ENCODE measurements at places on chromosomes 4 and X. TPM values are rescaled to one million over a fixed set of nuclear protein-coding genes. Genes with fewer than 3 reads are reported as not detected.

Gene CDKL2
- 0.57 TPM for total RNA-seq

GRCh38 chrX:49202022-49202421 is 2.0 kb upstream of the SYP start:
- H3K27ac ChIP-seq = no peak overlapping the region
- H3K4me1 ChIP-seq = peaks cover 14% of the 10 kb centered on the region
- no peak overlapping the region for H3K4me3 ChIP-seq
- no peak for DNase-seq
- no peaks in the 10 kb centered on the region for H3K27me3 ChIP-seq
- no peaks in the 10 kb centered on the region for H3K36me3 ChIP-seq

Gene GJB1
- not detected for total RNA-seq

- no peaks in the 10 kb centered on the region for H3K36me3 ChIP-seq
- no peaks in the 10 kb centered on the region for H3K4me1 ChIP-seq
- H3K27ac ChIP-seq = no peak overlapping the region
- no peak for DNase-seq
These were observed 362.6 kb upstream of the MAGEB2 start for GRCh38 chrX:29852767-29853166.

DNA sequence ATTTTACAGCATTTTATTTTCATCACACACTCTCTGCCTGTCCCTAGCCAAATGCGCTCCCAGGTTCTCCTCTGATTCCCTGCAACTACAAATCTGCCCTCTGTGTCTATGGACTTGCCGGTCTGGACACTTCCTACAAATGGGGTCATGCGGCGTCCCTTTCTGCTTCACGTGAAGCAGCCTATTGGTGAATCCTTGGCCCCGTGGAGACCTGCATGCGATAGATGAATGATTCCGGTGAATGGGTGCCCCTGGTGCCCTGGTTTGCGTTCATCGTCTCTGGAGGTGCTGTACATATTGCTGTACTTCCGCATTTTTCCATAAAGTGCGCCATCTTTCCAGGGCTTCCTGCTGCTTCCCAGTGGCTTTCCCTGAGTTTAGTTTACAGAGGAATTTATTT is 27.5 kb upstream of the CLCN4 start:
- no peaks in the 10 kb centered on the region for H3K27me3 ChIP-seq
- no peak overlapping the region for H3K27ac ChIP-seq
- H3K36me3 ChIP-seq = peaks cover 6% of the 10 kb centered on the region
- H3K4me3 ChIP-seq = no peak overlapping the region
- no peaks in the 10 kb centered on the region for H3K4me1 ChIP-seq

DNA sequence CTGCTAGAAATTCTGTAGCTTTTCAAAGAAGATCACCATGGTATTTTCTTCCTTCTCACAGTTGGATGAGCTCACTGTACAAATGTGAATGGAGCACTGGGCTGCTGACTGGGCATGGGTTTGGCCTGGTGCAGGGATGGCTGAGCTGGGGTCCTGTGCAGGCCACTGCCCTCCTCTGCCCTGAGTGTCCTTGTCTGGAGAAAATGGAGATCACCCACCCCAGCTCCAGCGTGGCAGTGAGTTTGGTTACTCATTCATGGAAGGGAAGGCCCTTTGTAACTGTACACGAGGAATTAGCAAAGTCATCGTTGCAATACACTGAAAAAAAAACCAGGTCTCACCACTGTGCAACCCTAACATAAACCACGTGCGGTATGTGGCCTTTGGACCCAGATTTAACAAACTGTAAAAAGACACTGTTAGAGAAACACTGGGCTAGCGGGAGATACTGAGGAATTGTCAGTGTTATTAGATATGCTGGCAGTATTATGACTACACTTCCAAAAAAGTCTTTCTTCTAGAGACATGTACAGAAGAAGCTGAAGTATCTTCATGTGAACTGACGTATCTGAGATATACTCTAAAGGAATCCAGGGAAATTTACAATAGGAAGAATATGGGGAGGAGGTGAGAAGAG is 16.1 kb upstream of the TBC1D14 start:
- no peak overlapping the region for H3K4me3 ChIP-seq
- peaks cover 21% of the 10 kb centered on the region for H3K4me1 ChIP-seq
- H3K27me3 ChIP-seq = no peaks in the 10 kb centered on the region
- H3K27ac ChIP-seq = no peak overlapping the region
- DNase-seq = no peak

DNA sequence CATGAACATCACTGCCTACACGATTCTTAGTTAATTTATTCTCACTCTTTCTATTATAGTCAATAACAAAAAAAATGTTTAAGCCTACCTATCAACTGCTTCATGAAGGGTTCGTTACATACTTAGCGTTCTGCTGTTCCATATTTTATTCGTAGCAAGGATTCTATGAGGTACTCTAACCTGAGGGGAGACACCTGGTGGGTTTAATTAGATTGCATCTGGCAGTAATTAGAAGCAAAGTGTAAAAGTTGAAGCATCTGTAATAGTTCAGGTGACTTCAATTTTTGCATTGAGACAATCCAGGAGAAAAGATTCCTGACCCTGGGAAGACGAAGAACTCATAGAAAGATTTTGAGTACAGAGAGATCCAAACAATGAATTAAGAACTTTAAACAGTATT is 1655.8 kb upstream of the TENM3 start:
- DNase-seq = no peak
- H3K27me3 ChIP-seq = no peaks in the 10 kb centered on the region
- H3K4me3 ChIP-seq = no peak overlapping the region
- H3K27ac ChIP-seq = no peak overlapping the region
- H3K36me3 ChIP-seq = no peaks in the 10 kb centered on the region

GRCh38 chr4:148173397-148174017 is 268.7 kb downstream of the NR3C2 start:
- no peaks in the 10 kb centered on the region for H3K27me3 ChIP-seq
- peaks cover 2% of the 10 kb centered on the region for H3K4me1 ChIP-seq
- H3K27ac ChIP-seq = no peak overlapping the region

DNA sequence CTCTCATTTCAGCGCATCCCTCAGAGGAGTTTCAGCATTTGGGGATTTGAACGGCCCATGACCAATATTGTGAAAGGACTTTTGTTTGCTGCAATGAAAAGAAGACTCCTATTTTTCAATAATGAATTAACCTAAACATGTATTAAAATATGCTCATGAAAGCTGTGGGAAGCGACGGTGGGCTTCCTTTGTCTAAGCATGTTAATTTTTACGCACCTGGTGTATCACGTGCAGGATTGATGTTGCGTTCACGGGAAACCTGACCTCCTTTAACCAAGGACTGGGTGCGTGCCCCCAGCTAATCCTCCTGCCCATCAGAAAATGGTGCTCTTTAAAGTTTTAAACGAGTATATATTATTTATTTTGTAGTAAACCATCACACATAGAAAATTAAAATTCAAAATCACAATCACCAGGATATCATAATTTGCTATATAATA is 590 bp upstream of the CCDC110 start:
- peaks cover 8% of the 10 kb centered on the region for H3K4me1 ChIP-seq
- no peak overlapping the region for H3K27ac ChIP-seq
- peak overlapping the region; percentile 88 for H3K4me3 ChIP-seq
- H3K36me3 ChIP-seq = no peaks in the 10 kb centered on the region

DNA sequence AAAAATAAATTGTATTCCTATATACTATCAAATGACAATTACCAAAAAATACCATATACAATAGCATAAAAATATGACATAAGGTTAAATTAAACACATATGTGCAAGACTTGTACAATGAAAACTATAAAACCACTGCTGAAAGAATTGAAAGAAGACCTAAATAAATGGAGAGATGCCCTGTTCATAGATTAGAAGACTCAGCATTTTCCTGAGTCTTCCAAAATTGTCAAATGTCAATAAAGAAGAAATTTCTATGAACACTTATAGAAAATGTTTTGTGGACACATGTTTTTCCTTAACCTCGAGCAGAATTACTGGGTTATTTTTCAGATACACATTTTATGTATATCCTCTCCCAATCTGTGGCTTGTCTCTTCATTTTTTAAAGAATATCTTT is 103.1 kb upstream of the DCLK2 start:
- peaks cover 12% of the 10 kb centered on the region for H3K27me3 ChIP-seq
- no peak for DNase-seq
- H3K36me3 ChIP-seq = no peaks in the 10 kb centered on the region
- no peak overlapping the region for H3K4me3 ChIP-seq
- no peaks in the 10 kb centered on the region for H3K4me1 ChIP-seq

GRCh38 chr4:39655876-39656275 is 17.2 kb upstream of the SMIM14 start:
- no peak overlapping the region for H3K27ac ChIP-seq
- no peak for DNase-seq
- no peaks in the 10 kb centered on the region for H3K4me1 ChIP-seq
- no peaks in the 10 kb centered on the region for H3K27me3 ChIP-seq

Gene FABP2
- total RNA-seq = not detected

DNA sequence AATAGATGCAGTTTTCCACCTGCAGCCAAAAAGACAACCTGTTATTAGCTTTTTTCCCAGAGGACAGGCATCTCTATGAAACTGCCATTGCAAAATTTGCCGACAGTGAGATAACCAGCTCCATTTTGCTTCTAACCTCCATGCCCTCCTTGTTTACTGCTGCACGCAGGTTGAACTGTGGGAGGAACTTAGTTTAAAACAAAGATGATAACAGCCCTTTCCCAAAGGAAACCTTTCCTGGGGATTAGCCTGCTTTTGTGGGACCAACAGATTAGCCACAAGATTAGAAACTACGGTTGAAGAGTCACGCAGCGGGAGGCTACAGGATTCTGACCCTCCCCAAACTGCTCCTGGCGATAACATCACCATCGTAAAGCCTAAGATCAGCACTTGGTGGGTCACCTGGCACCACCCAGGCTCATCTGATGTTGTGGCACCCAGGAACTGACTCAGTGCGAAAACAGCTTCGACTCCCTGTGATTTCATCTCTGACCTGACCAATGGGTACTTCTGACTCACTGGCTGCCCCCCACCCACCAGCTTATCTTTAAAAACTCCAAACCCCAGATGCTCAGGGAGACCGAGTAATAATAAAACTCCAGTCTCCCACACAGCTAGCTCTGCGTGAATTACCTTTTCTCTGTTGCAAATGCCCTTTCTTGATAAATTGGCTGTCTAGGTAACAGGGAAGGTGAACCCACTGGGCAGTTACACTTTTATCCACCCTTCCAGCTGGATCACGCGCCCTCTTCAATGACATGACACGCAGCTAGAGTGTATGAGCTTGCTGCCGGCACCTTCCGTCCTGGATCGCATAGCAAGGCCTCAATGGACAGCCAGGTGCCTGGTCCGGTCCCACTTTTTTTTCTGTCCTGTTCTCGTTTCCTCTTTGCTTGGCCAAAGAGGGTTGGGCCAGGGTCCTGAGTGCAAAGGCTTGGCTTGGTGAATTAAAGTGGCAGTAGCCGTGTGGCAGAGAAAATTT is 27.2 kb downstream of the NOP14 start:
- peak; percentile 62 for DNase-seq
- no peaks in the 10 kb centered on the region for H3K27me3 ChIP-seq

- no peak for DNase-seq
- H3K4me3 ChIP-seq = no peak overlapping the region
- H3K4me1 ChIP-seq = no peaks in the 10 kb centered on the region
These were observed 54.2 kb upstream of the GRPEL1 start for GRCh38 chr4:7121866-7122653.

Gene NAA11
- total RNA-seq = not detected

GRCh38 chrX:124263743-124264142 is 68.7 kb upstream of the TEX13D start:
- no peak overlapping the region for H3K4me3 ChIP-seq
- no peaks in the 10 kb centered on the region for H3K27me3 ChIP-seq
- no peak for DNase-seq

GRCh38 chrX:10117301-10117700 is 39.5 kb upstream of the CLCN4 start:
- H3K27me3 ChIP-seq = no peaks in the 10 kb centered on the region
- H3K36me3 ChIP-seq = peaks cover 39% of the 10 kb centered on the region
- DNase-seq = no peak
- H3K4me1 ChIP-seq = peaks cover 17% of the 10 kb centered on the region
- H3K27ac ChIP-seq = no peak overlapping the region

DNA sequence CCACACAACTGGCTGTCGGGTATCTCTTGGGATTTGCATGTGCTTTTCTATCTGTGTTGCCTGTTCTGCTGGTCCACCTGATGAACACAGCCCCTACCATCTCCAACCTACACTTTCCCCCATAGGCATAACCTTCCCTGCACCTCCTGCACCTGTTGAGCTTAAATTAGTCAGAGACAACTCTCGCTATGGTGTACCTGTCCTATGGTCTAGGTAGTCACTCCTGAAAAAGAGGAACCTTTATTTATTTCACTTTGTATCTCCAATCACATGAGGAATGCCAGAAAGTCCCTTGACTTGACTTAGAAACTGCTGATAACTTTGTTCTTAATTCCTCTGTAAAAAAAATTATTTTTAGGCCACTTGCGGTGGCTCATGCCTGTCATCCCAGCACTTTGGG is 338.1 kb downstream of the DHRSX start:
- no peak overlapping the region for H3K4me3 ChIP-seq
- H3K27ac ChIP-seq = no peak overlapping the region
- no peaks in the 10 kb centered on the region for H3K27me3 ChIP-seq
- no peaks in the 10 kb centered on the region for H3K36me3 ChIP-seq
- no peaks in the 10 kb centered on the region for H3K4me1 ChIP-seq

Gene MAGED1
- 45.5 TPM for total RNA-seq

Gene SMC1A
- 136 TPM for total RNA-seq

Gene DCAF8L2
- not detected for total RNA-seq

GRCh38 chr4:98626350-98626749 is 32.1 kb downstream of the TSPAN5 start:
- H3K27ac ChIP-seq = peak overlapping the region; percentile 58
- no peaks in the 10 kb centered on the region for H3K27me3 ChIP-seq
- H3K4me3 ChIP-seq = no peak overlapping the region
- H3K4me1 ChIP-seq = peaks cover 35% of the 10 kb centered on the region
- no peak for DNase-seq

GRCh38 chrX:68895341-68895755 is 66.5 kb downstream of the EFNB1 start:
- H3K36me3 ChIP-seq = no peaks in the 10 kb centered on the region
- no peak for DNase-seq
- no peak overlapping the region for H3K4me3 ChIP-seq

DNA sequence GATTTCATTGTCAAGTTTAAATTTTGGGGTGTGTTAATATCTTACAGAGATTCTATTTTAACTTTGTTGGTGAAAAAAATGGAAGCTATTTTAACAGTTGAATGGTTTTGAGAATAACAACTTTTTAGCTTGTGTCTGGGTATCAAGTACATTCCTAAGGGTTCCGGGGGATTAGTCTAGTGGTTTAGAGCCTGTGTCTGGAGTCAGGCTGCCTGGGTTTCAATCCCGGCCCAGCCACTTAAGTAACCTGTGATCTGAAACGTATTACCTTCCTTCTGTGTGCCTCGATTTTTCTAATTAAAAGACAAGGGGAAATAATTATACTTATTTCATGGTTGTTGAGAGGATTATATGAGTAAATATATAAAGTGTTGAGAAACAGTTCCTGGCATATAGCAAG is 288.6 kb upstream of the NR3C2 start:
- H3K27ac ChIP-seq = no peak overlapping the region
- H3K4me1 ChIP-seq = no peaks in the 10 kb centered on the region
- no peaks in the 10 kb centered on the region for H3K27me3 ChIP-seq

Gene TAF7L
- total RNA-seq = 0.11 TPM

- H3K36me3 ChIP-seq = no peaks in the 10 kb centered on the region
- no peaks in the 10 kb centered on the region for H3K27me3 ChIP-seq
- H3K4me1 ChIP-seq = no peaks in the 10 kb centered on the region
- no peak for DNase-seq
- no peak overlapping the region for H3K27ac ChIP-seq
These were observed 1.1 kb upstream of the DUSP21 start for GRCh38 chrX:44842550-44843317.

Measured in activated T-helper 2 cell treated with anti-CD3 and anti-CD28 coated beads, Interferon-gamma antibody, Interleukin-2, Interleukin-4, amounts not matched to agents 10 μg/mL and 5 μg/mL and 100 μg/mL, durations not matched to agents 14 hours and 24 hours and 36 hours (primary cell).